Renal pelvis (tissue), 12 donors: ENCODE measurements at places on chromosomes 7 and 10. TPM values are rescaled to one million over a fixed set of nuclear protein-coding genes. Genes with fewer than 3 reads are reported as not detected.

GRCh38 chr10:113524120-113524519 is 28.7 kb upstream of the HABP2 start:
- no peak for DNase-seq

EXOC4 gene
- polyA plus RNA-seq, result 69.1 TPM

DNA sequence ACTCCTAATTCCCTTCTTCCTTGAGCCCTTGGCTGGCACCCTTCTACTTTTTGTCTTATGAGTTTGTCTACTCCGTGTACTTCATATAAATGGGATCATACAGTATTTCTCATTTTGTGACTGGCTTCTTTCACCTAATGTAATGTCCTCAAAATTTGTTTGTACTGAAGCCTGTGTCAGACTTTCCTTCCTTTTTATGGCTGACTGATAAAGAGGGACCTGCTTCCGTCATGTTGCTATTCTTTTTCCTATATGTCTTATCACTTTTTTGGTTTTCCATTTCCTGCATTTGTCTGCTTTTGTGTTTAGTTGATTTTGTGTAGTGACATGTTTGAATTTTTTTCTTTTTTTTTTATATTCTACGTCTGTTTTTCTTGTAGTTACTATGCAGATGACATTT is 470.9 kb downstream of the SDK1 start:
- no peak for DNase-seq

- no peak for DNase-seq
Measured at GRCh38 chr7:22442187-22442881, 57.7 kb downstream of the STEAP1B start.

DNA sequence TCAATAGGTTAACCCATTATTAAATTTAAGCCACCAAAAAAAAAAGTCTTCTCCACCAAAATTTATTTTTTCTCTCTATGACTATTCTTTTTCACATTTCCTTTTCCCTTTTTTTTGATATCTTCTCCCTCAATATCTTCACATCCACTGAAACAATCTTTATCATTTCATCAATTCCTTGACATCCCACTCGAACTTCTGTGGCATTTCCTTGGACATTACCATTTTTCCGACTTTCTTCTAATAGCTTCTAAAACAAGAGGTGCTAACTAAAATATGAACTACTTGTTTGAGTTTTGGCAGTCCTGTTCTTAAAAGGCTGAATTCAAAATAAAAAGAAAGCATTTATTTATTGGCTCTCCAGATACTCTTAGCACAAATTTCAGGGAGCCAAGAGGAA is 684 bp upstream of the CTNNA3 start:
- no peak for DNase-seq
